ENCODE measurements at places on chromosomes 1 and 21.

DNA sequence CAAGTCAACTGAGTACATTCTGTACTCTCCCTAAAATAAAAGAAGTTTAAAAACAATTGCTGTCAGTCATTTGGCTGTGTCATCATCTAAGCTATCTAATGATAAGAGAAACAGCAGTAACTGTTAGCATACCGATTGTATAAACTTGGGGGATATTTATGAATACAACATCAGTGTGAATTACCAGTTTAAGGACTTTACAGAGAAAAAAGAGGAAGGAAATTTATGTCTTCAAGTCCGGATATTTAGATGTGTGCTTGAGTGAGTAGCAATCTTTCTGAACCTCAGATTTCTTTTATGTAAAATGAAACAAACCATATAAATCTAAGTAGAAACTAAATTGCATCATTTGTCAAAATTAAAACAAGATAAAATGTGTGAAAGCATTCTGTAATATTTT lies 1557.0 kb downstream of the MRPL39 start:
- DNase-seq, result no peak

- DNase-seq, result no peak
These were observed 121.5 kb downstream of the COL24A1 start for GRCh38 chr1:86035101-86035500.

DNA sequence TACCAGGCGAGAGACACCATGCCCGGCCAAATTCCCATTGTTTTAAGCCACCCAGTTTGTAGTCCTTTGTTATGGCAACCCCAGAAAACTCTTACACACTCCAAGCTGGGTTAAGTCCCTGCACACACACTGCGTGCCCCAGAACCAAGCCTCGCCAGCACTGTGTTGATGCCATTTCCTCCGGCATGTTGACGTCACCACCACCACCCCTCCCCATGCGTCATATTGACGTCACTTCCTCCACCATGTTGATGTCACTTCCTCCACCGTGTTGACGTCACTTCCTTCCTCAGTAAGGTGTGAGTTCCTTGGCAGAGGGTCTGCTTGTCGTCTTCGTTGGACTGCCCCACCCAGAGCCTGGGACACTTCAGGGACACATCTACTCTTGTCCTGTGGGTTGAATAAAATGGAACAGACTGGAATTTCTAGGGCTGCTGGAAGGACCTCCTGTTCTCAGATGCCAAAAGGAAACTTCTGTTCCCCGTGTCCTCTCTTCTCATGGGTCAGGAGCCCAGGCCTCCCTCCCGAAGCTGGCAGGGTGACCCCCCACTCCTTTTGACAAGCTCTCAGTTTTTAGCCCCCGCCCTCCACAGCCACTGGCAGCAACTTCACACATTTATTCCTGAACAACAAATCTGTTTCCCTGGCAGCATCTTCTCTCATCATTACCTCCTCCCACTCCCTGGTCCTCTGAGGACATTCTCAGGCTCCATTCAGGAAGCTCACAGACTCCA lies 643.3 kb downstream of the NPHP4 start:
- DNase-seq, result no peak

DNA sequence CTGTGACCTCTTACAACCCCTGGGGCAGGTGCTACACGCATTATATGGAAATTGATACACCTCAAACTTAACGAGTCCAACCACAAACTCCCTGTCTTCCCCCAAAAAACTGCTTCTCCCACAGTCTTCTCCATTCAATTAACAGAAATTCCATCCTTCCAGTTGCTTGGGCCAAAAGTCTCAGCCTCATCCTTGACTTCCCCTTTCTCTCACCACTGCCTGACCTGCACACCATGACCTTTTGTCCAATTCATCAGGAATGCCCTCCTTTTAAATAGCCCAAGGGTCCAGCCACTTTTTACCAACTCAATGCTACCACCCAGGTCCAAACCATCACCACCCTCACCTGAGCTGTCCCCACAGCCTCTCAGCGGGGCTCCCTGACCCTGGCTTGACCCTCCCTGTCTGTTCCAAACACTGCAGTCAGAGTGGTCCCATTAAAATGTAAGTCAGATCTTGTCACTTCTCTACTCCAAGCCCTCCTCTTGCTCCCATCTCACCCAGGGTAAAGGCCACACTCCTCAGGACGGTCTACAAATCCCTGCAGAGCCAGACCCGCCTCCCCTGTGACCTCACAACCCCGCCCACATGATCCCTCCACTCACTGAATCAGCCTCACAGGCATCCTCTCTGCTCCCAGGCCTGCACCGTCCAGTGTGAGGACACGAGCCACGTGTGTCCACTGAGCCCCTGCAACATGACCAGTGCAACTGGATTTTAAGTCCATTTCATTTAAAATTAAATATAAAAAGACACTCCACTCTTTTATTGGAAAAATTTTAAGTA lies 18.5 kb downstream of the KCNN3 start:
- no peak for DNase-seq

- DNase-seq, result no peak
These were observed 552 bp downstream of the UBR4 start for GRCh38 chr1:19209439-19209989.

DNA sequence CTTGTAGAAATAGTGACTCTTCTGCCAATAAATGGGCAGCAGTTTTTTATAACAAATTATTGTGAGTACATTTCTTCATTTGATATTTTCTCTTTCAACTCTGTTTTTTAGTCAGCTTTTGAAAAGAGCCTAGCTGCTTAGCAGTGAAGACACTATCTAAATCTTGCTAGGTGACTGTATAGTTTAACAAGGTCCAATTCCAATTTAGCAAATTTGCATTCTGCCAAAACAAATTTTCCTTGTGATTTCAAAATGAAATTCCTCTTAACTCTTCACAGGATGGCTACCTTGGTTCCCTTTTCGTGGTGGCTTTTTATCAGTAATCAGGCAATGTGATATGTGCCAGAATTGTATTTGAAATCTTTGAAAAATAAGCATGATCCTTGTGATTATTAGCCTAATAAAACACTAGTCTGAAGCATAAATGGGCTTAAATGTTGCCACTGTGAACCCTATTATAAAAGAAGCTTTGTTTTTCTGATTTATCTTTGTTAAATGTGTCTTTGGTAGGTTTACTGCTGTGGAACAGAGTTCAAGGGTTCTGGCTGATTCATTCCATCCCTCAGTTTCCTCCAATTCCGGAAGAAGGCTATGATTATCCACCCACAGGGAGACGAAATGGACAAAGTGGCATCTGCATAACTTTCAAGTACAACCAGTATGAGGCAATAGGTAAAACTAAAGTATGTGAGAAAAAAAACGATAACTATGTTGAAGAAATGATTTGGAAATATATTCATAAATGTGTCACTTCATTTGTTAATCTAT lies 12.2 kb downstream of the DNASE2B start:
- no peak for DNase-seq

- DNase-seq, result no peak
These were observed 77.0 kb downstream of the HMCN1 start for GRCh38 chr1:185811073-185811709.

Measured in ascending aorta (tissue), 2 donors.